ENCODE measurements at places on chromosomes 5 and 9.
A peak's percentile ranks its signal among the peaks of the same experiment; 100 is the strongest.

DNA sequence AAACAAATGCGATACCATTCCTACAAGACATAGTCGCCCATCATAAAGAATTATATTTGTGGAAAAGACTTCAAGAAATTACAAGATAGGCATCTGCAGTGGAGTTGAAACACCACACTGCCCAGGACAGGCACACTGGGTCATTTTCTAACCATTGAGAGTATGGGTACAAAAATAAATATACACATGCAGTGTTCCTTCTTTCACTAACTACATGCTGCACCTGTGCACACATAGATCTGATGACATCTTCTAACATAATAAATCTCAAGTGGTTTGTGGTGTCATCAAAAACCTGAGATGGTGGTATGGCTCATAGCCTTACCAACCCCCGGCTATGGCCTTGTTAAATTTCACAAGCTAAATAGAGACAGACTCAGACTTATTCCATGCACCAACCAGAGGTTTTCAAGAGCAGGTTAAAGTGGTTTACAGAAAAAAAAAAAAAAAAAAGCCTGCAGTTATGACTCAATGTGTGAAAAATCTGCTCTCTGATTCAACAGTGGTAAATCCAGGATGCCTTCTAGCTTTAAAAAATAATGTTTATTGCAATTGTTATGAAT is 12.4 kb upstream of the NFIB start:
- DNase-seq, result peak; percentile 97

- peak; percentile 73 for DNase-seq
Measured at GRCh38 chr5:407801-408268, 35.1 kb upstream of the EXOC3 start.

DNA sequence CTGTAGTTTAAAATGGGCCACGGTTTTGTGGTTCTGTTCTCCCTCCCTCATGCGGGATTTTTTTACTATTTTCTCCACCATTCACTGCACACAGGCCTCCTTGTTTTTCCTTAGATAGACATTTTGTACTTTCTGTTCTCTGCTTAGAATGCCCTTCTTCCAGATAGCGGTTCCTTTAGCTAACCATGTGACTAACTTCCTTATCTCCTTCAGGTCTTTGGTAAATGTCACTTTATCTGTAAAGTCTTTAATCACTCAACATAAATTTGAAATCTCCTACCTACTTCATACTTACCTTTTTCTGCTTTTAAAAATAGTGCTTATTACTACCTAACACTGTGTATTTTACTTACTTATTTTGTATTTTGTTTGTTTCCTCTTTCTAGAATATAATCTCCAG is 15.0 kb downstream of the FER start:
- DNase-seq, result no peak

DNA sequence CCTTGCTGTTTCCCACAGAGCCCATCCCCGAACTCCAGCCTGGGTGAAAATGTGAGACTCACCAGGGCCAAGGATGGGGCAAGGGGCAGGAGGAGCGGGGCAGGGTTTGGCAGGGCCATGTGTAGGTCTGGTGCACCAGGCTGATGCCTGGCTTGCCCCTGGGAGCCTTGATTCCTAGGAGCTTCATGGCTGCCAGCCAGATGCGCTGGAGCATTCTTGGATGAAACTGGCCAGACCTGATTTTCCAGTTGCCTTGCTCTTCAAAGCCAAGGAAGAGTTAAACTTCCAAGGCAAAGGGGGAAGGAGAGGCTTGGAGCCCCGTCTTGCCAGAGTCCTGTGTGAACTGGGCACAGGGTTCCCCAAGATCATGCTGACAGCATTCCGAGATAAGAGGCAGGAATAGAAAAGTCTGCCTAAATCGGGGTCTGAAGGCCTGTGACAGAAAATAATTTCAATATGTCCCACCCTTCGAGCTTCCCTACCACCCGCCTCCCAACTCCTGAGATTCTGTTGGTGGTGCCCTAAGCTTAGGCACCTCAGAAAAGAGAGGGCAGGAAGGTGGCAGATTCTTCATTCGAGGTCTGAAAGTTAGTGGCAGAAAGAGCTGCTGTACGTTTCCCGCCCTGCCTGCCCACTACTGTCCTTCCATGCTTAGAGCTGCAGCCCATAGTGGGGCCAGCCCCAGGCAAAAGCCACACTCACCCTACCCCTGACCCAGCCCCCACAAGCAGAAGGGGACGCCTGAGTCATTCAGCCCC is 20.4 kb downstream of the FAT2 start:
- no peak for DNase-seq

DNA sequence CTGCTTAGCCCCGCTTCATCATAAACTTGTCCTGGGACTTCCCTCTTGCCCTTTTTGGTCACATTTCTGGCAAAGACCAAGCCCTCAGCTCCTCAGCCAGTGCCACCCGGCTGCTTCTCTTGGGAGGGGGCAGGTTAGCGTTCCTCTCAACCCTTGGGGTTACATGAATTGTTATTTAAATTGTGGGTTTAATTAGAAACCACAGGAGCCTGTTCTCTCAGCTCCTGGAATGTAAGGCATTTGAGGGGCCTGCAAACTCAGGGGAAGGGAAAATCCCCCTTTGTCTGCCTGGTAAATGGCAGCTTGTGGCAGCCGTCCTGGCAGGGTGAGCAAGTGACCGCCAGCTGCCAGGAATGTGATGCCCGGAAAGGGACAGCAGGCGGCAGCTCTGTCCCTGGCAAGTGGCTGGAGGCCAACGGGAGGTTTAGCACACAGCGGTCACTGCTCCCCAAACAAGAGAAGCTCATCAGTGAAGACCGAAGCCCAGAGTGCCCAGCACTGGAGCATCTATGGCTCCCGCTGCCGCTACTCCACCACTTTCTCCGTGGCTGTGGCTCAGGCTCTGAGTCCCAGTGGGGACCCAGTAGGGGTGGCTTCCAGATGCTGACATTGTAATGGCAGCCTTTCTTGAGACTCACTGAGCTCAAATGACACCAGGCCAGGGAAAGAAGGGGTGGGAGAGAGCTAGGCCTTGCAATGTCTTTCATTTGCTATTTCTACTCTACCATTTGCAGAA is 51.7 kb downstream of the SHB start:
- no peak for DNase-seq

- DNase-seq, result no peak
Measured at GRCh38 chr9:137421838-137422603, 941 bp downstream of the EXD3 start.

Data from NCI-H2081 treated with DMSO at 0.1 percent for 48 hours (cell line).